ENCODE measurements at places on chromosomes 4 and X.

DNA sequence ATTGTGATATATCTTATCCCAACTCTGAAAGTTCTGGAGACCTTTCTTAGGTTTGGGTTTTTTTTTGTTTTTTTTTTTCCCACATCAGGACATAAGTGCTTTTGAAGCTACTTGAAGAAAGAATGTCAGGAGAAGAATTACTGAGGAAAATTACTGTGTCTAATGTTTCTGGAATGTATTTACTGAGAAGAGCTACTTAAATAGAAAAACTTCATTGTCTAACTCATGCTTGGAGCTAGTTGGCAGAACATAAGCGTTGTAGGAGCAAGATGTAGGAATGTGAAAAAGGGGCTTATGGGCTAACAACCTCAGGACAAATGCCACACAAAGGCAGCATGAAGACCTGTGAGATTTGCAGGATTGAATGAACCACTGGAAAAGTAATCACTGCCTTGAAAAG, 166.6 kb upstream of the GLRA2 start:
- DNase-seq, result no peak

DNA sequence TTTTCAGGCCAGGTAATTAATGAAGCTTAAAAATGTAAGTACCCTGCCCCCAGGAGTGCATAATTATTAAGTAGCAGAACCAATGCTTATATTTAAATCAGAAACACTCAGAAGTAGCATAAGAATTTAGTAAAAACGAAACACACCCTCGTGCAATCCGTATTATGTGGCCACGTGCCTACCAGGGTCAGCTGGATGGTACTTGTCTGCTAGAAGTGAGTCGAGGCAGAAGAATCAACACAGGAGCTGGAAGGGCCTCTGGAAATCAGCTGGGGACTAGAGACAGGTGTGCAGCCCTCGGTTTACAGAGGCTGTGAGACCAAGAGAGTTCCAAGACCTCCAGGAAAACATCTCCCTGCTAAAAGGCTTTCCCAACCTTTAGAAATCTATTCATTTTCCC, 559 bp upstream of the FAM47E start:
- DNase-seq, result no peak

DNA sequence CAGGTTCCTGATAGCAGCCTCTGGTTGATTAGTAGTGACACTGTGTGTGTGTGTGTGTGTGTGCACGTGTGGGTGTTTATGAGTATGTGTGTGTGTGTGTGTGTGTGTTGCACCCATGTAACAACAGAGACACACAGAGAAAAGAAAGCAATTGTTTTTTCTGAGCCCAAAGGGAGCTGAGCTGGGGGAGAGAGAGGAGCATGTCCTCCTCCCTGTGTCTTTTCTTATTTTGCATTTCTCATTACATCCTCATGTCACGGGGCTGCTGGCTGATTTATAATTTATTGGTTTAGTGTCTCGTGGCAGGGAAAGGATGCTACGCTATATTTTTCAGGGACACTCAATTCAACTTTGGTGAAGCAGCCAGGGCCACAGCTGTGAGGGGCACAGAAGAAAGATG, 511.4 kb downstream of the BCOR start:
- DNase-seq, result no peak

GRCh38 chr4:41533680-41534079, 4.3 kb upstream of the LIMCH1 start:
- DNase-seq, result no peak

GRCh38 chrX:3803713-3804112, 90.3 kb upstream of the PRKX start:
- no peak for DNase-seq

DNA sequence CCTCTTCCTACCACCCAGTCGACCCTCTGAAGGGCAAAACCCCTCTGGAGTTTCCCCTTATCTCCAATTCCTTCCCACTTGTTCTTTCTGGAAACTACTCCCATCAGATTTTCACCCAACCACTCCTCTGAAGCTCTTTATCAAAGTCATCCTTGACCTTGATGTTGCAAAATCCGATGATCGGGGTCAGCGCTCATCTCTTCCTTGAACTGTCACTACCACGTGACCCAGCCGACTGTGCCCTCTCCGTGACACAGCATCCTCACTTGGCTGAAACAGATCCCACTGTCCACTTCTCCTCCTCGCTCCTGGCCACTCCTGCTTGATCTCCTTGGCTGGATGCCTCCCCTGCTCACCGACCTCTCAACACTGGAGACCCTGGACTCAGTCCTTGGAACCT, 1.1 kb downstream of the CFAP99 start:
- DNase-seq, result no peak

GRCh38 chrX:110402850-110403221, 44.2 kb downstream of the RTL9 start:
- no peak for DNase-seq

GRCh38 chr4:95268819-95269565, 279.8 kb downstream of the UNC5C start:
- no peak for DNase-seq

DNA sequence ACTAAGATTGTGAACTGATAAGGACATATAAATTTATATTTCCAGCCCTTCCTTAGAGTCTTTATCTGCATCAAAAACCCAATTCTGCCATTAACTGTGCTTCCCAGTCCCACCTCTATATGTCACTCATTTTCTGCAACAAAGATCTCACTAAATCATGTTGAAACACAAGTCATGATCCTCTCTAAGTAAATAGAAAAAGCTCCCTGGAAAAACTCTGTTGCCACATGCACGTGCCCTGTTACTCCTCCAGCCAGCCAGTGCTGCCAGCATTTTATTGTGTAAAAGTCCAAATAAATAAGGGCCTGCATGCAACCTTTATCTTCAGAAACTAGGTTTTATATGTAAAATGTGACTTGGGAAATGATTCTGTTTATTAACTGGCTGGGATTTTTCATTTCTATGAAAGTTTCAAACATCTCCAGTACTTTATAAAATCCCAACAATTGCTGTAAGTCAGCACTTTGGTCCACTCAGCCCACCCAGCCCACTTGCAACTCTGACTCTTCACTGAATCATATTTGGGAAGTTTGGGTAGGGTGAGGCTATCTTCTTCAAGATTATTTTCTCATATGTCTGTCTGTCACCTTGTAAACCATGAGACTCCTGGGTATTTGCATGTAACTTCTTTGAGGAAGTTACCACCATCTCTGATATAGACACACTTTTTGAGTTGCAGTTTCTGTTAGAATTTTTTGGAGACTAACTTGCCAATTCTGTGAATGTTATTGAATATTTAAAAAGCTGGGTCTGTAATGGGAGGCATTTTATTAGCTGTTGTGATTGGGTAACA, 40.0 kb upstream of the SMARCA5 start:
- DNase-seq, result no peak

DNA sequence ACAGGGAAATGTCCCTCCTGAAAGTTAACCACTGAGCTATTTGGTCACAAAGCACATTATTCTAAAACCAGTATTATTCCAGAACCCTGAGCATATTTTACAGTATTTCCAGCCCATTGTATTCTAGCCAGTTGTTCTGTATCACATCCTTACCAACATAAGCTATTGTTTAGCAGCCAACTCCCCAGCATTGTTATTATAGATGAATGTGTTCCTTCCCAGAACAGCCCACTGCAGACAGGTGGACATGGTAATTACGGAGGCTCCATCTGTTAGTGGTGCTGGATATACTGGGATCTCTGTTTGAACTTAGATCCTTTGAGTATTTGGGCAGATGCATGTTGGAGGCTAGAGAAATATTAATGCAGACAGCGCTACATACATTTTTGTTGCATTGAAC, 126.1 kb downstream of the MGST2 start:
- DNase-seq, result no peak

GRCh38 chr4:13117185-13117584, 367.0 kb downstream of the RAB28 start:
- DNase-seq, result no peak

DNA sequence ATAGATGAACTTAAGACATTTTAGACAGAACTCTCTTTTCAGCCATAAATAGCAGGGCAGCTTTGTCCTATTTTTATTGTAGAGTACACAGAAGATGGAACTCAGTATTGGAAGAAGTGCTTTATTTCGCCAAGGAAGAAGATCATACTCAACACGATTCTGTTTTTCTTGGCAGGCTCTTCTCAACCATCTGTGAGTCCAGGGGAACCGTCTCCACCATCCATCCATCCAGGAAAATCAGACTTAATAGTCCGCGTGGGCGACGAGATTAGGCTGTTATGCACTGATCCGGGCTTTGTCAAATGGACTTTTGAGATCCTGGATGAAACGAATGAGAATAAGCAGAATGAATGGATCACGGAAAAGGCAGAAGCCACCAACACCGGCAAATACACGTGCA, 37.6 kb downstream of the KIT start:
- DNase-seq, result no peak

- DNase-seq, result no peak
These were observed 472.5 kb downstream of the INPP4B start for GRCh38 chr4:142373610-142374009.

DNA sequence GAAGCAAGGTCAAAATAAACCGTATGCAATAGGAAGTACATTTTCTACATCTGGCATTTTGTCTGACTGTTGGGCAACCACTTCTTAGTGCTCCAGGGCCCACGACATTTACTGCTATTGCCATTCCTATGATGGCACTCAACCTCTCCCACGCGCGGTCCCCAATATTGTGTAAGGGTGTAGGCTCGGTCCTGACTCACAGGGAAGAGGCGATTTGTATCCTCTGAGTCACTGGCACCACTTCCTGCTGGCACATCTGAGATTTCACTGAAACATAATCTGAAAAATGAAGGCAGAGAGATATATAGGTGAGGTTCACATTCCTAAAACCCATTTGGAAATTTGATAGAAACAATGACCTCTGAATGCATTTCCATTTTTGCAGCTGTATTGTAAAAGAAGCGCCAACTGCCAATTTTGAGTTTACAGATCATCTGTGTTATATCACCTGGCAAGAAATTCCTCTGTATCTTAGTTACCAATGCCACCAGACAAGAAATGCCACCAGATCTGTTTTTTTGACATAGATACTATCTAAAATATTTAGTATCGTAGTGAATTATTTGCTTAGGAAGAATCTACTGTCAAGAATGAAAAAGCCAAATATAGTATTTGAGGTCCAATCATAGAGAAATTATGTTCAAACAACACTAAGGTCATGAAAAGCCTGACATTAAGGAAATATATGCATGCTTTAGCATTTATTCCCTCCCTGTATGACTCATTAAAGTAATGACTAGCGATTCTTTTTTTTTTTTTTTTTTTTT, 9.8 kb downstream of the EREG start:
- no peak for DNase-seq

- DNase-seq, result no peak
These were observed 187.3 kb upstream of the MBNL3 start for GRCh38 chrX:132676102-132676501.

DNA sequence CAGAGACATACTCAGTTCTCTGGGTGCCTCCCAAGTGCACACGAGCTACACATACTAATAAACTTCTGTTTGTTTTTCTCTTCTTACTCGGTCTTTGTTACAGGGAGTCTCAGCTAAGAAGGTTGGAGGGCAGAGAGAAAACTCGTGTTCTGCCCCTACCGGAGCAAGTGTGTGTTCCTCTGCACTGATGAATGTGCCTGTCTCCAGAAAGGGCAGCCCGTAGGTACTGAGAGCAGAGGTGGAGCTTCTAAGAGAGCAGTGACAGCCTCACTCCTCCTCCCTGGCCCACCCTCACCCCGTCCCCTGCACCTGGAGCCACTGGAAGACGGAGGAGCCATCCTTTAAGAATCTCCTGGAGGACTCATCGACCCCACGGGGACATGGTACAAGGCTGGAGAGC, 67.6 kb downstream of the MTNR1A start:
- DNase-seq, result no peak

DNA sequence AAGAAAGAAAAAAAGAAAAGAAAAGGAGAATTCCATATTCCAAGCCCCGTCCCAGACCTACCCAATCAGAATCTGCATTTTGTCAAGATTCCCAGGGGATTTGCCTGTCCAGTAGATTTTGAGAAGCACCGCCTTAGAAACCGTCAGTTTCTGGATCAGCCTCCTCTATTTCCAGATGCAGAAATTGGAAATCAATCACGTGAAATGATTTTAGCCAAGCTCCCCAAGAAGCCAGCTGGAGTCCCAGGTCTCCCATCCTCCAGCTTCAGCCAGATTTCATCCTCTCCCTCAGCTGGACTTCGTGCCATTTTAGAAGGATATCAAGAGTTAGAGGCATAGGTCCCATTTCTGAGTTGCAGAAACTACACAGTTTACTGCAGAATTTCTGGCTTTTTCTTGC, 629.3 kb downstream of the MID1IP1 start:
- no peak for DNase-seq

DNA sequence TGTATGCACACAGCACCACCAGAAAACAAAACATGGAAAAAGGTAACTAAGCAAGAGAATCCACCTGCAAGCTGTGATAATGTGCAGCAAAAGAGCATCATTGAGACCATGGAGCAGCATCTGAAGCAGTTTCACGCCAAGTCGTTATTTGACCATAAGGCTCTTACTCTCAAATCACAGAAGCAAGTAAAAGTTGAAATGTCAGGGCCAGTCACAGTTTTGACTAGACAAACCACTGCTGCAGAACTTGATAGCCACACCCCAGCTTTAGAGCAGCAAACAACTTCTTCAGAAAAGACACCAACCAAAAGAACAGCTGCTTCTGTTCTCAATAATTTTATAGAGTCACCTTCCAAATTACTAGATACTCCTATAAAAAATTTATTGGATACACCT, 90.2 kb downstream of the TET2 start:
- no peak for DNase-seq

GRCh38 chr4:5524446-5525299, 183.7 kb downstream of the EVC2 start:
- DNase-seq, result no peak

- DNase-seq, result no peak
These were observed 8.2 kb downstream of the CASP3 start for GRCh38 chr4:184641022-184641421.

- DNase-seq, result no peak
These were observed 98.8 kb downstream of the ANXA3 start for GRCh38 chr4:78650106-78651024.

Measured in pancreas (tissue), 10 donors.